H7 (cell line): ENCODE measurements at places on chromosomes 1 and 21. TPM values are rescaled to one million over a fixed set of nuclear protein-coding genes. Genes with fewer than 3 reads are reported as not detected.

NASP gene
- total RNA-seq, result 205 and 261 TPM in 2 replicates

FRRS1 gene
- total RNA-seq, result 9.1 and 10.3 TPM in 2 replicates

DNA sequence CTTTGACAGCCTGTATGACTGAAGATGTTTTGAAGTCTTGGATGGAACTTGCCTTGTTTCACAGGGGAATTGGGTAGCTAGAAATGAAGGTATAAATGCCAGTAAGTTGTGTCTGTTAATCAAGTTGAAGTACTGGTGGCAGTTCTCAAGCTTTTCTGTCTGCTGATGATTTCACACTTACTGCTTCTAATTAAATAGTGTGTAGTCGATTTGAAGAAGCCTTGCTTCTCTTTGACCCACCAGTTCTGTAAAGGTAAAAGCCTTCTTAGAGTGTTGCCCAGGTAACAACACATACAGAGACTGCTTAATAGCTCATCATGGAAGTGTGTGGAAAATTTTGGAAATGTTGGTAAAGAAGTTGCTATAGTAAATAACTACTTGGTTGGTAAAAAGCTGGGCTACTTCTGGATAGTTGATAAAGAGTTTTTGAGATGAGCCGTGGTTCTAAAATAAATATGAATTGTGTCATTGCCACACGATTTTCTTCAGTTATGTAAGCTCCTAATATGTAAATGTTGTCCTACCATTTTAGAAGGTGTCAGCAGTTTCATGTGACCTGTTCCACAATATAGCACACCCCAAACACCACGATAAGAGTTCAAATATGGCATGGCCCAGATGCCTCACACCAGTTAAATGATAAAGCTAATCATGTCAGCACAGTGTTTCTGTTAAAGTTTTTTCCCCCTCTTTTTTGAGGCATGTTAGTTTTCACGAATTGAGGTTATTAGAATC, 7.4 kb downstream of the RABGAP1L start:
- no peak for DNase-seq

- DNase-seq, result no peak
Measured at GRCh38 chr1:67749844-67750690, 65.1 kb downstream of the GADD45A start.

DNA sequence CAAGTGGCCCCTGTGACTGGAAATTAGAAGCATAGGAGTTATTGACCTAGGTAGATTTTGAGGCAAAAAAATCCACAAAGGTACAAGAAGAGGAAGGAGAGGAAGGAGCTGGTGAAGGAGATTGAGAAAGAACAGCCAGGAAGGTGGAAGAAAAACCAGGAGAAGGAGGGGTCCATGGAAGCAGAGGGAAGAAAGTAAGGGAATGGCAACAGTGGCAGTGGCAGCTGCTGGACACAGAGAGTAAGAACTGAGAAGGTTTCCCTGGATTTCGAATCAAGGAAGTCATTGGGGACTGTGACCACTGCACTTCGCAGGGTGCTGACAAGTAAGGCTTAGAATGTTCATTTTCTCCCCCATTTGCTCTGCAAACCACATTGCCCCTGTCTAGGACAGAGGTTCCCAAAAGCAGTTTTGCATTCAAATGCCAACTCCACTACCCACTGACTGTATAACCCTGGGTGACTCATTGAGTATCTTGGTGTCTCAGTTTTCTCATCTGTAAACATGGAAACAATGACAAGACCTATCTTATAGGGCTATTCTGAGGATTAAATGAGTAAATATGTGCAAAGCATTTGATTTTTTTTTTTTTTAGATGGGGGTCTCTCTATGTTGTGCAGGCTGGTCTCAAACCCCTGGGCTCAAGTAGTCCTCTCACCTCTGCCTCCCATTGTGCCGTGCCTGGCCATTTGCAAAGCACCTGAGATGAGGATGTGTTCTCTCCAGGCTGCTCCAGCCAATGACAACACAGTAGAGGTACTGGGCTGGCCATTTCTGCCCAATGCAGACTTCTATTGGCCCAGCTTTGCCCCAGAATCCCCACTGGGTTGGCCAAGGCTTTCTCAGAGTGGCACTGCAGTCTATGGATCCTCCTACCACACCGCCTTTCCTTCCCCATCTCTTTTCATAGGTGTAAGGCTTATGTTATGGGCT, 9.3 kb upstream of the CAPN2 start:
- no peak for DNase-seq

DNA sequence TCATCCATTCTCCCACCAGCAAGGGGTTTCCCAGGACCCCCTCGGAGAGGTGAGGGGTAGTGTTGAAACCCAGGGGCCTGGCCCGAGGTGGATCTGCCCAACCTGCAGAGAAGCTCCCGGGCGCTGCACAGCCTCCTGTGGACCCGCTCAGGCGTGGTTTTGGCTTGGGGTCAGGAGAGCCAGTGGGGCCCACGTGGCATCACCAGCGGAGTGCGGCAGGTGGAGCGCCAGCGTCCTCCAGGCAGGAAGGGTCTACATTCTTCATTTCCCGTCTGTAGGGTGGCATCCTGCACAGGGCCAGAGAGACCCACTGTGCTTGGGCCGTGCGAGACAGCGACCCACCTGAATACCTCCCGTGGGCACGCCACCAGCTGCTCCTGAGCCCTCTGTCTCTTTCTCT, 135.2 kb downstream of the NPHP4 start:
- DNase-seq, result no peak
